ENCODE measurements at places on chromosomes 13 and 19.
A peak's percentile ranks its signal among the peaks of the same experiment; 100 is the strongest.

DNA sequence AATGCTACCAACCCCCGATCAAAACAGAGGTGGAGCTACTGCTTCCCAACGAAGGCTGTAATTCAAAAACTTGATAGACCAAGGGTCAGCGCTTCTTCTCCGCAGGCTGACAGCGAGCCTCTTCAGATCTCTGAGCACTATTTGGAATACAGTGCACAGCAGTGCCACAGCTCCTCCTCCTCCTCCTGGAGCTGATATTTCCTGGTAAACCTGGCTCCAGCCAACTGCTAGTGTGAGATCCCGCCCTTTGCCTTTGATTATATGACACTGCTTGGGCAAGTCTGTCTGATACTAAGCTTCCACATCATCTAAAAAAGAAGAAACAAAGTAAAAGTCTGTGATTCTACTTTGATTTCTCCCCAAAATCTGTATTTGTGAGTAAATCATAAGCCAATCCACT, 710.5 kb downstream of the DACH1 start:
- H3K36me3 ChIP-seq: no peaks in the 10 kb centered on the region
- no peak overlapping the region for H3K4me3 ChIP-seq
- no peaks in the 10 kb centered on the region for H3K4me1 ChIP-seq
- no peak for DNase-seq
- no peaks in the 10 kb centered on the region for H3K27me3 ChIP-seq

- H3K36me3 ChIP-seq: no peaks in the 10 kb centered on the region
- H3K4me3 ChIP-seq: no peak overlapping the region
- H3K4me1 ChIP-seq: peaks cover under 1% of the 10 kb centered on the region
- no peak for DNase-seq
Observed at GRCh38 chr19:15438577-15438976, 11.2 kb downstream of the WIZ start.

DNA sequence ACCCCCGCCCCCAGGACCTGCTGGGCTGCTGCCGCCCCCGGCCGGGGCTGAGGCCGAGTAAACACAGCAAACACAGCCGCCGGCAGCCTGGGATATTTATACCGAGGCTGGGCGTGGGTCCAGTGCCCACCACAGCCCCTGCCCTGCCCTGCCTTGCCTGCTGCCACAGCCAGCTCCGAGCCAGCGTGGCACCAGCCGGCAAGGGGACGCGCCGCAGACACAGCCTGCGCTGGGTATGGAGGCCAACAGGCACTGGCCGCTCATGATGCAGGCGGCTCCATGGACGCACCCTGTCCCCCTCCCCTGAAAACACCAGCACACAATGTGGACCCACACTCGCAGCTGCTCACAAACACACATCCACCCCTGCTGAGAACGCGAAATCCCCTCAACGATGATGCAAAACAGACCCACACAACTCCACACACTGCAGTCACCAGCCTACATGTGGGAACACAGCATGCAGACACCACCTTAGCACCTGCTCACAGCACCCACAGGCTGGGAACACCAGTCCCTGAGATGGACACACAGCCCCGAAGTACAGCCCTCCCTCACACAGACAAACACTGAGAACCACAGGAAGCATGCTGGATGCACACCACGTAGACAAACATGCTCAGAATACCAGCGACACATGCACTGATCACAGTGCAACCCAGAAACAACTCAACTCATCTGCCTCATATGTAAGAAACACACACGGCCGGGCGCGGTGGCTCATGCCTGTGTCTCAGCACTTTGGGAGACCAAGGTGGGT, 16.2 kb downstream of the CCDC97 start:
- H3K27ac ChIP-seq: peak overlapping the region; percentile 98
- peaks cover 19% of the 10 kb centered on the region for H3K36me3 ChIP-seq
- no peaks in the 10 kb centered on the region for H3K27me3 ChIP-seq
- no peak for DNase-seq

- H3K36me3 ChIP-seq: peaks cover 2% of the 10 kb centered on the region
- H3K27me3 ChIP-seq: no peaks in the 10 kb centered on the region
- no peak for DNase-seq
- peak overlapping the region; percentile 36 for H3K4me3 ChIP-seq
- H3K27ac ChIP-seq: peak overlapping the region; percentile 87
Observed at GRCh38 chr13:73987618-73988017, 146.6 kb downstream of the KLF12 start.

GRCh38 chr13:27926644-27927434, 7.0 kb downstream of the PDX1 start:
- peaks cover 93% of the 10 kb centered on the region for H3K27me3 ChIP-seq
- peaks cover 5% of the 10 kb centered on the region for H3K36me3 ChIP-seq
- peak overlapping the region; percentile 37 for H3K4me3 ChIP-seq
- DNase-seq: no peak
- H3K27ac ChIP-seq: no peak overlapping the region
- peaks cover 22% of the 10 kb centered on the region for H3K4me1 ChIP-seq

DNA sequence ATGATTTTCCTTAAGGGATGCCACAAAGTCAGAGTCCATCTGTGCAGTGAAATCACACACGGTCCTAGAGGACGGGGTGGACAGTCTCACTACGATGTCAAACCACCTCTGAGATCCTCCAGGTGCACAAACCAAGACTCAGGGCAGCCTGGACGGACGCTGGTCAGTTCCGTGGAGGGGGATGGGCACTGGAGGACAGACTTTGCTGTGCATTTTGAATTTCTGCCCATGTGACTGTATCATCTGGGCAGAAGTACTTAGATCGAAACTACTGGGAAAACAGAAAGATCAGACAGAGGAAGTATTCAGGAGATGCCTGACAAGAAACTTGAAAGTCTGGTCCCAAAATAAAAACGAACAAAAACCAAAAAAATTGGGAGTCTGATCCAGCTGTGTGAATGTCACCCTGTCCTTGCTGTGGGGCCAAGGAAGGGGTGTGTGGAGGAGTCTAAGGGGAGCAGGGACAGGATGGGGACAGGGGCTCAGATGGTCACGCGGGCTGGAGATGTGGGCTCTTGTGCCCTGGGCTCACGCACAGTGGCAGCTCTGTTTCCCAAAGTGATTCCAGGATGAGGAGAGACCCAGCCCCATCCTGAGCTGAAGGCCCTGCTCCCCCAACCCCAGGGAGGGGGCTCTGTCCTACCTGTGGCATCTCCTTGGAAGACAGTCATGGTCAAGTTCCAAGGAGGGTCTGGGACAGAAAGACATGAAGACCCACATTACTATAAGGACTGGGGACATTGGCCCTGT, 1.5 kb downstream of the SIGLEC8 start:
- H3K4me1 ChIP-seq: no peaks in the 10 kb centered on the region
- H3K27me3 ChIP-seq: peaks cover 47% of the 10 kb centered on the region
- DNase-seq: no peak
- H3K36me3 ChIP-seq: peaks cover 2% of the 10 kb centered on the region
- H3K4me3 ChIP-seq: no peak overlapping the region
- H3K27ac ChIP-seq: no peak overlapping the region

GRCh38 chr13:103184413-103184812, 118.2 kb upstream of the SLC10A2 start:
- no peak overlapping the region for H3K27ac ChIP-seq
- no peak for DNase-seq
- H3K36me3 ChIP-seq: no peaks in the 10 kb centered on the region
- peaks cover 5% of the 10 kb centered on the region for H3K27me3 ChIP-seq

DNA sequence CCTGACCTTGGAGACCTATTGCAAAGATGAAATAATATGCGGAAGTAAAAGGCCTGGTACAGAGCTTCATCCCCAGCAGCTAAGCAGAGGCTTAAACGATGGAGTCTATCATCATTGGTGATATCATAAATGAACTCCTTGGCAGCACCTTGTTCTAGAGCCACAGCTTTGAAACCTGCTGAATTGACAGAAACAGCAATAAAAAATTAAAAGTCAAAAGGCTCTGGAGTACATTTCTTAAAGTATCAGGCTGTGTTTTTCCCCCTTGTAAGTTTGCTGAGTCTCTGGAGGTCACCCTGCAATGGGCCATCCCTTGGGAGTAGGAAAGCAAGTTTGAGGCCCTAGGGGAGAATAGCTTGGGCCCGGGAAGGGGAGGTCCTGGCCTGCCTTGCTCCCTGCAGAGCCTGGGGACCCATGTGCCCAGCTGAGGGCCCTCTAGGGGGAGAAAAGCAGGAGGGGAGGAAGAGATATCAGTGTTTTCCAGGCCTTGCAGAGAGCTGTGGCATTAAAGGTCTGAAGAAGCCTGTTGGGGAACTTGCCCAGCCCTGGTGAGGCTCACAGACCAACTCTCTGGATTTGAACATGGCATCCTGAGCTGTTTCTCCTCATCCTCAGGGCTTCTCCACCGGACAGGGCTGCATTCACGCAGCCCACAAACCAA, 416.1 kb downstream of the ZNF536 start:
- peaks cover 4% of the 10 kb centered on the region for H3K36me3 ChIP-seq
- no peak overlapping the region for H3K27ac ChIP-seq
- H3K27me3 ChIP-seq: peaks cover 46% of the 10 kb centered on the region

GRCh38 chr13:74219566-74219965, 85.4 kb upstream of the KLF12 start:
- H3K36me3 ChIP-seq: no peaks in the 10 kb centered on the region
- no peaks in the 10 kb centered on the region for H3K27me3 ChIP-seq
- DNase-seq: no peak
- H3K4me3 ChIP-seq: no peak overlapping the region

DNA sequence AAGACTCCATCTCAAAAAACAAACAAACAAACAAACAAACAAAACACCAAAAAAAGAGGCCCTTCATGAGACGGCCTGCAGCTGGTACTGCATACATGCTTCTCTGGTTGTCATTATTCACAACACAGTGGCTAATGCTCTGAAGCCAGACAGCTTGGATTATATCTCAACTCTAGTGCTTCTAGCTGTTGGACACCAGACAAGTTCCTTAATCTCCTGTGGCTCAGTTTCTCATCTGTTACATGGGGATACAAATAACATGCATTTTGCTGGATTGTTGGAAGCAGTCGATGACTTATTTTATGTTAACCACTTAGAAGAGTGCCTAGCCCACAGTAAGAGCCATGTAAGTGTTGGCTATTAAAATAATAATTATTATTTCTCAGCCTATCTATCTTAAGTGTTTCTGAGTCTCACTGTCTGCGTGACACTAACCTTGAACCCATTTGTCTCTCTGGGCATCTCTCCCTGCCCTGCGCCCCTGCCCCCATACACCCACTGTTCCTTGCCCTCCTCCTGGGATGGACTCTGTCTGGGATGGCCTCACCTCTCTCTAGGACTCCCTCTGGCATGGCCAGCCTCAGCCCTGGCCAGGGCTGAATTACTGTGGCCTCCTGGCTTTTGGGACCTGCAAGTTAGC, 3.1 kb upstream of the JUNB start:
- no peak for DNase-seq
- H3K36me3 ChIP-seq: peaks cover 2% of the 10 kb centered on the region
- peaks cover 23% of the 10 kb centered on the region for H3K4me1 ChIP-seq
- no peaks in the 10 kb centered on the region for H3K27me3 ChIP-seq
- H3K4me3 ChIP-seq: no peak overlapping the region
- H3K27ac ChIP-seq: peak overlapping the region; percentile 98

- peaks cover 6% of the 10 kb centered on the region for H3K36me3 ChIP-seq
- H3K27me3 ChIP-seq: no peaks in the 10 kb centered on the region
- peak overlapping the region; percentile 85 for H3K27ac ChIP-seq
- no peak for DNase-seq
- H3K4me3 ChIP-seq: peak overlapping the region; percentile 63
- H3K4me1 ChIP-seq: peaks cover 45% of the 10 kb centered on the region
Observed at GRCh38 chr13:114059946-114060860, 72.2 kb downstream of the RASA3 start.

GRCh38 chr13:30504081-30504480, 38.3 kb upstream of the HMGB1 start:
- H3K4me1 ChIP-seq: peaks cover 5% of the 10 kb centered on the region
- H3K4me3 ChIP-seq: no peak overlapping the region

- no peaks in the 10 kb centered on the region for H3K36me3 ChIP-seq
- no peak for DNase-seq
- H3K4me1 ChIP-seq: no peaks in the 10 kb centered on the region
- H3K27ac ChIP-seq: no peak overlapping the region
- H3K27me3 ChIP-seq: no peaks in the 10 kb centered on the region
- no peak overlapping the region for H3K4me3 ChIP-seq
Observed at GRCh38 chr13:79749984-79750551, 269.1 kb downstream of the NDFIP2 start.

DNA sequence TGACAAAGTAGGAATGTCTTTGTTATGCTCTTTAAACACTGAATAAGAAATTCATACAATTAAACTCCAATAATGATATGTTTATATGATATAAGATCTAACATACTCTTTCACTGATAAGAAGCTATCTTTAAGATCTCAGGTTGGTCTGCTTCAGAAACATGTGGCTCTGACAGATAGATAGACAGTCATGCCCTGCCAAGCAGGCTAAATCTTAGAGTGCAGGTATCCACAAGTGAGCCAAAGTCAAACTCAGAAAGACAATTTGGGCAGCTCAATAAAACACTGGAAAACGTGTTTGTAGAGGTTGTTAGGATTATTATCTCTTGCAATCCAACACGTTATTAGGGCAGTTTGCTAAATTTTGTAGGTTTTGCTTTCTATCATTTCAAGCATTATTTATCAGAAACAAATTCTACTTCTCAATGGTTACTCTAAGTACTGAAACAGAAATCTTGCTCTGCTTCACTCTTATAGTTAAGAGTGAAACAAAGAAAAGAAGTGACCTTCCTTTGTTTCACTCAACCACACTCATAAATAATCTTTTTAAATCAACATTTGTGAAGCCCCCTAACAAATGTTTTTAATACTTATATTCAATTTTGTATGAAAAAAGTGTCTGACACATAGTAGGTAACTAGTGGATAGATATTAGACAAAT, 1255.6 kb downstream of the DIAPH3 start:
- no peak overlapping the region for H3K27ac ChIP-seq
- H3K4me3 ChIP-seq: no peak overlapping the region
- no peaks in the 10 kb centered on the region for H3K27me3 ChIP-seq
- no peak for DNase-seq

GRCh38 chr19:28427376-28428083, 785.4 kb downstream of the UQCRFS1 start:
- H3K27me3 ChIP-seq: no peaks in the 10 kb centered on the region
- no peak overlapping the region for H3K27ac ChIP-seq
- H3K4me3 ChIP-seq: no peak overlapping the region

- DNase-seq: no peak
- H3K4me3 ChIP-seq: no peak overlapping the region
- H3K27ac ChIP-seq: peak overlapping the region; percentile 99
- H3K36me3 ChIP-seq: peaks cover 10% of the 10 kb centered on the region
- H3K4me1 ChIP-seq: peaks cover 52% of the 10 kb centered on the region
Observed at GRCh38 chr19:47511681-47512080, 3.2 kb downstream of the NAPA start.

- peaks cover 8% of the 10 kb centered on the region for H3K4me1 ChIP-seq
- H3K4me3 ChIP-seq: no peak overlapping the region
- no peak overlapping the region for H3K27ac ChIP-seq
- no peak for DNase-seq
- no peaks in the 10 kb centered on the region for H3K27me3 ChIP-seq
- H3K36me3 ChIP-seq: peaks cover 2% of the 10 kb centered on the region
Observed at GRCh38 chr19:2733930-2734588, 5.8 kb downstream of the SLC39A3 start.

All from T-helper 17 cell (primary cell).